ENCODE measurements at places on chromosomes 7 and 10. TPM values are rescaled to one million over a fixed set of nuclear protein-coding genes. Genes with fewer than 3 reads are reported as not detected.

The SFTPA2 gene
- total RNA-seq: not detected

The MMRN2 gene
- 0.91 TPM for total RNA-seq

The GTF2IRD1 gene
- 11.6 TPM for total RNA-seq

The AKR1C3 gene
- 1,302 TPM for total RNA-seq

The WDR86 gene
- 0.20 TPM for total RNA-seq

The GLI3 gene
- total RNA-seq: 0.34 TPM

The HTR7 gene
- 0.15 TPM for total RNA-seq

The NEUROD6 gene
- not detected for total RNA-seq

The LLCFC1 gene
- not detected for total RNA-seq
